HTR-8/SVneo (cell line): ENCODE measurements at places on chromosomes 13 and 19.

DNA sequence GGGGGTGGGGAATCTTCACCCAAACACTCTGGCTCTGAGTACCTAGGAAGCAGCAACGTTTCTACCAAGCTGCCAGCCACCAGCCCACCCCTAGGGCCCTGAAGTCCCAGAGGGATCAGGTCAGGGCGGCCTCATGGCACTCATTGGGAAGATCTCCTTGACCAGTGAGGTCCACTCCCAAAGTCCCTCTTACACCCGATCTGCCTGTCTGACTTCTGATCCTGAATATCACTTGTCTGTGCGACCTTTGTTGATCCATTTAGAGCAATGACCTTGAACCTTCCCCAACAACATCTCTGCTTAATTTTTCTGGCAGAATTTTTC lies 2.1 kb upstream of the GNA15 start:
- DNase-seq, result no peak

- DNase-seq, result no peak
Measured at GRCh38 chr19:30310602-30311263, 61.5 kb upstream of the ZNF536 start.

DNA sequence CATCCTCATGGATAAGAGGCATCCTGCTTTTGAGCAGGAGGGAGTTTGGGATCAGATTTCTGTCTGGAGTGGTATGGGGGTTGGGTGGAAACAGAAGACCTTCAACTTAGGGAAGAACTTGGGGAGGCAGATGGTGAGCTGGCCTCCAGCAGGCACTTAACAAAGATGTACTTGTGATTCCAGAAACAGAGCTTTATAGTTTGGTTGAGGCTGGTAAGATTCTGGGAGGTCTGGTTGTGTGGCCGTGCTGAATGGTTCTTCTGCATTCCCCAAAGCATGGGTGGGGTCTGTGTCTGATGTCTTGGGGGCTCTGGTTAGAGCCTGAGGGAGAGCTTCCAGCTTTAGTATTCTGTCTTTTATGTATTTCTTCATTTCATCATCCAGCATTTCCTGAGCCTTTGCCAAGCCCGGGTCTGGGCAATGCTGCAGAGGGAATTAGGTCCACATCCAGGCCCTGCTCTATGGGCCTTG lies 4.8 kb downstream of the MEGF8 start:
- no peak for DNase-seq

DNA sequence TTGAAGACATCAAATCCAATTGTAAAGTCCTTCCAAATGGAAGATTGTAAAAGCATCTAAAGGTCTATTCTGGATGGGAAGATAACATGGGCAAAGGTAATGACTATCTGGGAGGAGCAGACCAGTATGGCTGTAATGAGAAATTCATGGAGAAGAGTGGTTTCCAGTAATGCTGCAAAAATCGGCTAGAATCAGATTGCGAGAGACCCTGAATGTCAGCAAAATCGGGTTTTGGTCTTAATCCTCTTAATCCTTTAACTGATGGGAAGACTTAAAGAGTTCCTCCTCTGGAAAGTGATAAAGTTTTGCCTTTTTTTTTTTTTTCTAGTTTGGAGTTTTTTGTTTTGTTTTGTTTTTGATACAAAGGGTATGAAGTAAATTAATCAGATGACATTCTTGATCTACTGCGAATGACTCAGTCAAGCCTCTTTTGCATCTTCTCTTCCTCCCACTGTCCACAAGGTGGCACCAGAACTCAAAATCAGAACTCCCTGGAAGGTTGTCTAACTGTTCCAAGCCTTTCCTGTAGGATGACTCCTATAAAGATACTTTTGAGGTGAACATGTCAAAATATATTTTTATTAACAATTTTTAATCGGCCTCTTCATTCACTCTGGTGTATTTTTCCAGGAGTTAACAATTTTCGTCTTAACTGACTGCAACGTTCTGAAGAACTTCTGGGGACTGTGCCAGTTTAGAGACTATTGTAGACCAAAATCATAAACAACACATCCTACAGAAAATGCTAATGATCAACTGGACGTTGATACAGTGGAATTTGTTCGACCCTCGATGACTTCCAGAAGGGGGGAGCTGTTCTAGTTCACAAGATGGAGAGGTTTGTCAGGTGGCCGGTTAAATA lies 213.3 kb upstream of the MIR17HG start:
- peak; percentile 26 for DNase-seq

DNA sequence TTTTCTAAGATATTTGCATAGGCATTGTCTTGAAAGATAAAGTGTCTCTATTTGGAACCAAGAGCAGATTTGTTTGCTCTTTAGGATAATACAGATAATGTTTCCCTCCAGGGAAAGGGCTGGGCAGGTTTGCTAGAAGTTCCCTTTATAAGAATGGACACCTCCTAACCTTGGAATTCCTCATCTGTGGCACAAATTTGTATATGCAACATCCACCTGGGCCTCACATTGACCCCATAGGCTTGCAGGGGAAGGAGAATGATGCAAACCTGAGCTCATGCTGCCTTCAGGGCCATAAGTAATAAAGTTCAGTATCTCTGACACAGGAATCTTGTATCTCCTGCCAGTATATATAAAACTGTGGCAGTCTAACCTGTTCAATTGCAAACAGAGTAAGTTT lies 508.4 kb upstream of the MIR17HG start:
- no peak for DNase-seq

DNA sequence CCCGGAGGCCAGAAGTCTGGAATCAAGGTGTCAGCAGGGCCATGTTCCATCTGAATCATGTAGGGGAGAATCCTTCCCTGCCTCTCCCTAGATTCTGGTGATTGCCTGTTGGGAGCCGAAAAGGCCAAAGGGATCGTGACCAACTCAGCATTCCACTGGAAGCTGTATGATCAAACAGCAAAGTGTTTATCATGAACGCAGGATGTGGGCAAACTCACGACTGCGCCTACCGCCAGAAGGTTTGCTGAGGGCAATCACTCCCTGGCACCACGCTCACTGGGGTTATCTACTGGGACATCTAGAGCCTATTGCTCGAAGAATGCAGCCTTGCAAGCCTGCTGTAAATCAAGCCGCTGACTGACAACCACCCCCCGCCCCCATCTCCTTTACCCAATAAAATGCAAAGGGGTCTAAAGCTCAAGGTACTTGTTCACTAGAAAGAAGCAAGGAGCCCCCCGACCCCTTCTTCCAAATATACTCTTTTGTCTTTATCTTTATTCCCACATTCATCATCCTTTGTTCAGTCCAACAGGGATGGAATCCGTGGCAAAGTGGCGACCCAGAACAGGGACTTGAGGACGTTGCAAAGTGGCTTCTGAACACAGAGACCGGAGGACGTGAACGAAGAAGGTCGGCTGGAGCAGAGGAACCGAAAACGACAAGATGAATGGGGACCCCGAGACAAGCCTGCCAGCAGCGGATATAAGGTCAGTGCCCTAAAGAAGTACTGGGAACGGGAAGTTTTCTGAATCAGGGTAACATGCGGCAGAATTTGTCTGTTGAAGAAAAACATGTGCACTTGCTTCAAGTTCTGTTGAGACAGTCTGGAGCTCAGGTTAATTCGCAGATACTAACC lies 16.8 kb downstream of the CLEC4M start:
- DNase-seq, result no peak

DNA sequence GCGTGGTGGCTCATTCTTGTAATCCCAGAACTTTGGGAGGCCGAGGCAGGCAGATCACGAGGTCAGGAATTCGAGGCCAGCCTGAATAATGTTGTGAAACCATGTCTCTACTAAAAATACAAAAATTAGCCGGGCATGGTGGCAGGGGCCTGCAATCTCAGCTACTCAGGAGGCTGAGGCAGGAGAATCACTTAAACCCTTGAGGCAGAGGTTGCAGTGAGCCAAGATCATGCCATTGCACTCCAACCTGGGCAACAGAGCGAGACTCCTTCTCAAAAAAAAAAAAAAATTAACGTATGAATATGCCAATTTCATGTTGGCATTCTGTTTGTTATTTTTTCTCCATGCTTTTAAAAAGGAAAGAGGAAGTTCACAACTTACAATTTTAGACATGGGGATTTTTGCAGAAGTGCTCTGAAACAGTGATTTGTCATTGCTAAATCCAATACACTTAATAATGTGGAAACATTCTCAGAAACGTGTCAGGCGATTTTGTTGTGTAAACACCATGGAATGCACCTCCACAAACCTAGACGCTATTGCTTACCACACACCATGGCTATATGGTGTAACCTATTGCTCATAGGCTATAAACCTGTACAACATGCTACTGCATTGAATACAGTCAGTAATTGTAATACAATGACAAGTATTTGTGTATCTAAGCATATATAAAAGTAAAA lies 115.9 kb upstream of the PCDH20 start:
- no peak for DNase-seq

- no peak for DNase-seq
Measured at GRCh38 chr19:3608750-3609322, 2.2 kb upstream of the TBXA2R start.

DNA sequence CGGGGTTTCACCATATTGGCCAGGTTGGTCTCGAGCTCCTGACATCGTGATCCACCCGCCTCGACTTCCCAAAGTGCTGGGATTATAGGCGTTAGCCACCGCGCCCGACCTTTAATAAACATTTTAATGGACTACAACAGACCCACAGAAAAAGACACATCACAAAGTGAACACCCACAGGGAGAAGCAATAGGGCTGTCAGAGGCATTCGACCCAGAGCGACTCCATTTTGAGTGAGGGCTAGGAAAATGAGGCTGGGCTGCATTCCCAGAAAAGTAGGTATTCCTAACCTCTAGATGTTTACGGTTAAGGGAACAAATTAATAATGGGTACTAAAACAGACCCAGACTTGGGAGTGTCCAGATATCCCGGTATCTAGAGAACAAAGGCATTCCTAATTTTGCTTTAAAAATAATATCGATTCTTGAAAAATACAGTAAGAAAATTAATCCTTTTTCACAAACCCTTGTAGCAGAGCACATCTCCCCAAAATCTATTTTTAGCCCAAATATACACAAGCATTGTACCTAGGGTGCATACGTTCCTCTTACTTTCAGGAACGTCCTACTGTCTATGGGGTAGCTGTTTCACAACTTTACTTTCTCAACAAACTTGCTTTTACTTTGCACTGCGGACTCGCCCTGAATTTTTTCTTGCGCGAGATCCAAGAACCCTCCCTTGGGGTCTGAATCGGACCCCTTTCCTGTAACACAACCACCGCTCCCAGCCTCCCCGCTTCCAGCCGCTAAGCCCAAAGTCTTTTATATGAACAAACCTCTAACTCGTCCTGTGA lies 811 bp upstream of the ZNF8 start:
- no peak for DNase-seq

- peak; percentile 52 for DNase-seq
Measured at GRCh38 chr13:45206340-45206739, 5.5 kb upstream of the KCTD4 start.

- DNase-seq, result no peak
Measured at GRCh38 chr13:27383104-27383921, 41.1 kb upstream of the GTF3A start.

- DNase-seq, result no peak
Measured at GRCh38 chr13:39123578-39123977, 85.3 kb downstream of the NHLRC3 start.

- no peak for DNase-seq
Measured at GRCh38 chr13:33908116-33908515, 90.2 kb downstream of the RFC3 start.

DNA sequence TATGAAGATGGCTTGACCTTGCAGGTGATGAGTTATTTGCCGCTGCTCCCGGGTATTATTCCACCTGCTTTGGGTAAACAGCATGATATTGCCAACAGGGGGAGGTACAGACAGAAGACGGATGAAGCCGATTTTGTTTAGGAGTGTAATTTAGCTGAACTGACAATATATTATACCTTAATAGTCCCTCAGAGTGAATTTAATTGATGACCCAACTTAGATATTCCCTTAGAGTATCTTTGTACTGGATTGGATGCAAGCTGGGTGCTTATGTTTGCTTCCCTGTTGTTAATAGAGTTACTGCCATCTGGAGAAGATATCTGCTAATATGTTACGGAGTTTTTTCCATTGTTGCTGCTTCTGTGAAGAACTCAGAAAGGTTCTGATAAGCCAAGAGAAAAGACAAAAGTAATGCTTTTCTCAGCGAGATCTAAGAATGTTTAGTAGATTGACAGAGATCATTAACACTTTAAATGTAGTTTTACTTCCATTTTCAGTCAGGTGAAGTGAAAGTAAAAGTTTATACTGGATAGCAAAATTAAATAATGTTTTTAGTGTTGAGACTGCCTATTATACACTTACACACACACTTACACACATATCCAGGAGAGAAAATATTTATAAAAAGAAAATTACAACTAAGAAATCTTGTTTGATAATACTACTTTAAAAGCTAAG lies 2220.8 kb upstream of the PCDH20 start:
- DNase-seq, result no peak

DNA sequence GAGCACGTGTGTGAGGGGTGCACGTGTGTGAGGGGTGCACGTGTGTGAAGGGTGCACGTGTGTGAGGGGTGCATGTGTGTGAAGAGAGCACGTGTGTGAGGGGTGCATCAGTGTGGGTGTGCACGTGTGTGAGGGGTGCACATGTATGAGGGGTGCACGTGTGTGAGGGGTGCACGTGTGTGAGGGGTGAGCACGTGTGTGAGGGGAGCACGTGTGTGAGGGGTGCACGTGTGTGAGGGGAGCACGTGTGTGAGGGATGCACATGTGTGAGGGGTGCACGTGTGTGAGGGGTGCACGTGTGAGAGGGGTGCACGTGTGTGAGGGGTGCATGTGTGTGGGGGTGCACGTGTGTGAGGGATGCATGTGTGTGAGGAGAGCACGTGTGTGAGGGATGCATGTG lies 15.7 kb downstream of the RASA3 start:
- no peak for DNase-seq
